NCI-H748 treated with DMSO at 0.1 percent for 48 hours (cell line): ENCODE measurements at places on chromosomes 11 and 22.
A peak's percentile ranks its signal among the peaks of the same experiment; 100 is the strongest.

DNA sequence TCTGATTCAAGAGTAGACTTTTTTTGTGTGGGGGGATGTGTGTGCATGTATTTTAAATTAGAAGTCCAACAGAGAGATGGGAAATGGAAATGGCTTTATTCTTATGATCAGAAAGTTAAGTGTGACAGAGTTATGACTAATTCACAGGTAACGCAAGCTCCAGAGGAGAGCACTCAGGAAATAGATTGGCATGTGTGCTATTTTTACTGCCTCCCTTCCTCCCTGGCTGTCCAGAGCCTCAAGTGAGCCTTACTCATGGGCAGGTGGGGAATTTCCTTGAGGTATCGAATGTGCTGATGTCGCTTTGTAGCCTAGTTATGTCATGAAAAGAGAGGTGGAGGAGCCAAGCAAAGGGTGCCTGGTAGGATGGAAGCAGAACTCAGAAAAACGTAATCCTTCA is 70.3 kb upstream of the BDNF start:
- DNase-seq = no peak

DNA sequence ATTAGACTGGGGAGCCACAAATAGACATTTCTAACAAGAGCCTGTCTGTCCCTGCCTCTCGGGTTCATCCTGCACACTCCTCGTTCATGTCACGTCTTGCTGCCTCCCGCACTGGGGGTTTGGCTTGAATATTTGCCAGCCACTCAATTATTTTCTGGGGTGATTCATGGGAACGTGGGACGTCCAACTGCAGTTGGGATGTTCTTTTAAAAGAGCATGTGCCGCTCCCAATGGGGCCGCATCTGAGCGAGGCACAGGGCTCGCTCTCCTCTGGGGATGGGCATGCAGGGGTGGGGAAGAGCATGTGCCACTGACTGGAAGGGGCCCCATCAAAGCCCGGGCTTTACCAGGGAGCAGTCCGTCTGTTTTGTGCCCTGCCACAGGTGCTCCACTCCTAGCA is 43.4 kb downstream of the PARVG start:
- no peak for DNase-seq

DNA sequence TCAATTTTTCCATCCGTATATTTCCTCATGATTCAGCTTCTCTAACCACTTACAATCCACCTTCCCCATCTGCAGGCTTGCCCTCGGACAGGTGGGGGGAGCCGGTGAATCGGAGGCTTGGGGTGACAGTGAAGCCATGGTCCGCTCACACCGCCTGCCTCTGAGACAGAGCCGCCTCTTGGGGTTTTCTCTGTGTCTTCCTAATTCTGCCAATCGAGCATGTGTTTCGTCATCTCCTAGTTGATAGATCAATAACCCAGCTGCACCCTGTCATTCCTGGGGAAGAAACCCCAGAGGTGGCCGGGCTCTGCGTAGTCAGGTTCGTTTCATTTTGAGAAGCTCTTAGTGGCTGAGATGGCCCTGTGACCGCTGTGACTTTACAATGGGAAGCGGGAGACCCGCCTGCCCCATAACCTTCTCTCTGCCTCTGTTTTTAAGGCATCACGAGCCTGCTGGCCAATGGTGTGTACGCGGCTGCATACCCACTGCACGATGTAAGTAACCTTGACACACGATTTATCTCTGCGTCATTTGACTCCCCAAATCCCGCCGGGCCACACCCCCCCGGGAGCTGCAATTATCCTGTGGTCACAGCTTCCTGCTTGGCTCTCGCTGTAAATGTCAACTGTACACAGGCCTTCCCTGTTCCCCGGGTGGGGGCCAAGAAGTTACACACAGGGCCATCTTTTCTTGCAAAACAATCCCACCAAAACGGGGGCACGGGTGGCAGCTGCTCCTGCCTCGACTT is 33.3 kb downstream of the ANO1 start:
- DNase-seq = no peak

DNA sequence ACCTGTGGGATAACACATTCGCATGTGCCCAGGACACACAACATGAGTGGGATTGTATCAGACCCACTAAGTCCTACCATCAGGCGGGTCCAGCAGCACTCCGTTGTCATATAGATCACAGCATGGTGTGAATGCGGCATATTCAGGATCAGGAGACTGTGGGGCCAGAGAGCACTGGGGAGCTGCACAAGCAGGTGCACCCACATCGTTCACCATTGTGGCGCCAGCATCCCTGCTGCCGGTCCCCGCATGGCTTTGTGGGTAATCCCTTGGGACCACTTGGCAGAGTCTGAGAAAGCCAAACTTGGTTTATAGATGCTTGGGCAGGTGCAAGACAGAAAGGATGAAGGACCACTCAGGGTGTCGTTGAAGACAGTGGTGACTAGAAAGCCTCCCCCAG is 201.6 kb upstream of the B3GAT1 start:
- DNase-seq = no peak

GRCh38 chr11:2313051-2313951 is 11.5 kb downstream of the TSPAN32 start:
- DNase-seq = no peak

DNA sequence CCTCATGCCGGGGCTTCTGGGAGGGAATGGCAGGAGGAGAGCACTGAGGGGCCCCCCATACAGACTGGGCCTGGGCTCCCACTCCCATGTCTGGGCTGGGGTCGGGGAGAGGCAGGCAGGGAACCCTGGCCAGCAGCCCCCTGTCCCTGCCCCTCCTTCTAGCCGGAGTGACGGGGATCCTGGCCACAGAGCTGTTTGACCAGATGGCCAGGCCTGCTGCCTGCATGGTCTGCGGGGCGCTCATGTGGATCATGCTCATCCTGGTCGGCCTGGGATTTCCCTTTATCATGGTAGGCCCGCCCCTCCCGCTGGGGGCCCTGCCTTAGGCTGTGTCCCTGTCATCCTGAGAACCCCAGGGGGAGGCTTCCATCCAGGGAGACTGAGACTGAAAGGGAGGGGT is 10.0 kb upstream of the MIF start:
- no peak for DNase-seq

DNA sequence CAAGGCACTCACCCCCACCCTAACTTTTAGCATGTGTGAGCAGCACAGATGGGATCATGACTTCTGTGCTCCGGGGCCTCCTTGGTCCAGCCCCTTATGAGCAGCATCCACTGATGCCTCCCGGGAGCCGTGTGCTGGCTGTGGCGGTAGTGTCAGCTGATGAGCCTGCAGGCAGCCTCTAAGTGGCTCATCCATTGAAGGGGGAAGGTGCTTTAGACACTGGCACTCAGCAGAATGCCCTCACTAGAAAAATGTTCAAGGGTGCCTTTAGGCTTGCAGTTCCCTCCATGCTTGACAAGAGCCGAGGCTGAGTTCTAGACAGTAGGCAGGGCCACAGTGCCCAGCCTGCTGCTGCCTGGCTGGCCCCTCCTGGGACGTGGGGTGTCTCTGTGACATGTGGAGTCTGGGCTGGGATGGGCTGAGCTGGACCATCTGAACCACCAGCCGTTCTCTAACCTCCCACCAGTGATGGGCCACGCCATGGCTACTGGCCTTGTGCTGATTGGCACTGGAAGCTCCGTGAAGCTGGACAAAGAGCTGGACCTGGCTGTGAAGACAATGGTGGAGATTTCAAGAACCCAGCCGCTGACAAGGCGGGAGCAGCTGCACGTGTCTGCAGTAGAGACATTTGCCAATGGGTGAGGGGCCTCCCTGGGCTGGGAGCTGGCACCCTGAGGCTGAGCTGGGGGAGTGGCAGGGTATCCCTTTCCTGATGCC is 5.8 kb downstream of the TTC38 start:
- no peak for DNase-seq

- DNase-seq = peak; percentile 93
These were observed 244.7 kb downstream of the ETS1 start for GRCh38 chr11:128342511-128343134.

GRCh38 chr11:8203414-8203715 is 34.5 kb upstream of the RIC3 start:
- DNase-seq = no peak

DNA sequence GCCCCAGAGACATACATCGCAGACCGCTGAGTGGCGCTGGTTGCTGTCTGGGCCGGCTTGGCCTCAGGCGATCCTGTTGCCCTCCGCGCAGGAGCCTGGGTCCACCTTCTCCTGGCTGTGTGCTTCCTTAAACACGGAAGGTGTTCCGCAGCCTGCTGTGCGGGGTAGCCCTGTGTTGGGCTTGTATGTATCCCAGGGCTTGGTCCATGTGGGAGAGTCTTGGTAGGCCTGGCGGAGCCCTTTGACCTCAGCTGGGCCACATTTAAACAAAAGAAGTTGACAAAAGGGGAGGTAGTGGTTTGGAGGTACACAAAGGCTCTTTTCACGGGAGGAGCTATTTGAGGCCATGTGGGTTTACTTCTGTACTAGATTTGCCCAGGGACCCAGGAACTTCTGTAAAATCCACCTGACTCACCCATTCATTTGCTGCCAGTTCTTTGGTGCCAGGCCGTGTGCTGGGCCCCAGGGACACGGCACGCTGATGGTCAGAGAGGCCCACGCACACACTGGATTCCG is 11.0 kb upstream of the GRAMD4 start:
- DNase-seq = no peak

DNA sequence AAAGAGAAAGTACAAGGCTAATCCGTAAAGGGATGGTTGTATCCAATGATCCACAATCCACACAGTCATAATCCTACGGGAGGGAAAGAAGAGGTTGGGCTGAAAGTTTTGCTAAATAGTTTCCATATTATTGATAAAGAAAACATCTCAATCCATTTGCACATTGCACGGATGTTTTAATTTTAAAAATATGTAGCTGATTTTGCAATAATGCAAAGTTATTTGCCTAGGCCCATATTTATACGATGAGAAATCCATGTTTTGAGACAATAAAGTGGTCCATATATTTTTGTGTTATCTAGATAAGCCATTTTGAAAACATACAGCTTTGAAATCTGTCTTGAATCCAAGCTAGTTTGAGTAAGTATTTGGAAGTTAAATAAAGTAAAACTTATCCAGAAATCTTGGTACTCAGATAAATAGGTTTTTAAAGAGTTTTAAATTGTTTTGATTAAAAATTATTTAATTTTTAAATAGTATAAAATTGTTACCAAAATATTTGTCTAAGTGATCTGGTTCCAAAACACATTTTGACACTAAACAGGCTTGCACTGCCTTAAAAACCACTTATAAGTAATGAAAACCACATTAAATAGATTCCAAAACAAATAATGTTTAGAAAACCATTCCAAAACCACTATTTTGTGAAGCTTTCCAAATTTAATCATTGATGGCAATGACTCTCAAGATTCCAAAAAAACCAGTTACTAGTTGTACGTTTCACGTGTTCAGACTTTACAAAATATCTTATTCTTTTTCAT is 38.2 kb upstream of the PAMR1 start:
- DNase-seq = no peak

DNA sequence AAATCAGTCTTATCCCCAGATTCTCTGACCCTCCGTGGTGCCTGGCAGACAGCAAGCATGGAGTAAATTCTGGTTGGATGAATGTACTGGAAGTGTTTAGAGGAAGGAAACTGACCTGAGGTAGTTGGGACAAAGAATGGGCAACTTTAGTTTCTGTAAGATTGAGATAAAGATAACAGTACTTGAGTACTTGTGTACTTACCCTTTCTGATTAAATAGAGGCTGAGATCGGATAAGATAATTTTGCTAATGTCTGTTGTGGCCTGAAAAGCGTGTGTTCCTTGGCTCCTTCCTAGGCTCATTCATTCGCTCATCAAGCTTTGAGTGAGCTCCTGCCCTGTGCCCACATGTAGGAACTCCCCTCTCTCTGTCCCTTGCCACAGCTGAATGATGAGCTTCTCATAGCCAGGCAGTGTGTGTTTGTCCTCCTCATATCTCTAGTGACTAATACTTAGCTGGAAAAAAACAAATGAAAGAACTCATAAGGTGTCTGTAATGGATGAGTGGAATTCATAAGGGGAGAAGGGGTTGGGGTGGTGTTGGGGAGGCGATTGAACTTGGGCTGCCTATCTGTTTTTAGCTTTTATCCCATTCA is 118.1 kb downstream of the DBX1 start:
- DNase-seq = no peak

- DNase-seq = no peak
These were observed 15.1 kb downstream of the LTO1 start for GRCh38 chr11:69660001-69660500.

DNA sequence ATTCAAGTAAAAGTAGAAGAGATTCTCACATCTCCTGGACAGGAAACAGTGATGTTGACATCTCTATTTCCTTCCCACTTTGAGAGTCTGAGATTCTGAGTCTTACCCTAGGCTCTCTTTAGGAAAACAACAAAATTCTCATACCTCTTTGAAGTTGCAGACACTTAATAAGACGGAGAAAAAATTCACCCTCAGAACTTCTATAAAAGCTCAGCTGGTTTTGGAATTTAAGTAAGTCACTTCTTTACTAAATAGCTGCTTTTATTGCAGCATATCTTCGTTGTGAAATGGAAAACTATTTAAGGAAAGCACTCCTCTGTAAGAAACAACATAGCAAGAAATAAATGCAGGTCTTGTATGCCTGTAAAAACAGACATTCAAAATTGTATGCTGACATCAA is 79.1 kb downstream of the MSANTD4 start:
- no peak for DNase-seq

DNA sequence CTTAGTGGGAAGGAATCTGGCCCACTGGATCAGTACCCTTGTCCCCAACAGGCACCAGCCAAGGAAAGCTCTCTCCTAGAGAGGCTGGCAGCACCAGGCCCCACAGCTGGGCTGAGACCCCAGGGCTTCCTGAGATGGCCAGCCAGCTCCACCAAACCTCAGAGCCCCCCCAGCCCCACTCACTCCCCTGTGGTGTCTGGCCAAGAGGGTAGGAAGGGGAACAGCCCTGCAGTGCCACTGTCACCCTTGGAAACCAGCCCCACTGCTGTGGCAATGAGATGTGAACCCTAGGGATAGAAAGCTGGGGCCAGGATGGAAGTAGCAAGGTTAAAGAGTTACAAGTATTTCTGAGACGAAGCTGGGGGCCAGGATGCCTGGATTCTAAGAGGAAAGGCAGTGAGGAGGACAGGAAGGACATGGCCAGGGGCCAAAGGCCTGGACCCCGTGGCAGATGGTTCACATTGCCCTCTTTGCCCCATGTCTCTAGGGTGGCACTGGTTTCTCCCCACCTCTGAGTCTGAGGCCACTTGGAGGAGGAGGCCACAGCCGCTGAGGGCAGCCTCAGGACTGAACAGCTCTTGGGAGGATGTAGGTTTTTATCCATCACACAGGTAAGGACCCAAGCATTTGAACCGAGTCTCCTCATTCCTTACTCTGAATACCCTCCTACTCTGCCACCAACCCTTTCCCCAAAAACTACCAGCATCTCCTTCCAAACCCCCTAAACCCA is 28.8 kb downstream of the NRXN2 start:
- DNase-seq = no peak
